Right atrium auricular region (tissue), 2 donors: ENCODE measurements at places on chromosomes 11 and 22. TPM values are rescaled to one million over a fixed set of nuclear protein-coding genes. Genes with fewer than 3 reads are reported as not detected.

- DNase-seq: no peak
Observed at GRCh38 chr11:1920128-1920908, 815 bp downstream of the TNNT3 start.

DNA sequence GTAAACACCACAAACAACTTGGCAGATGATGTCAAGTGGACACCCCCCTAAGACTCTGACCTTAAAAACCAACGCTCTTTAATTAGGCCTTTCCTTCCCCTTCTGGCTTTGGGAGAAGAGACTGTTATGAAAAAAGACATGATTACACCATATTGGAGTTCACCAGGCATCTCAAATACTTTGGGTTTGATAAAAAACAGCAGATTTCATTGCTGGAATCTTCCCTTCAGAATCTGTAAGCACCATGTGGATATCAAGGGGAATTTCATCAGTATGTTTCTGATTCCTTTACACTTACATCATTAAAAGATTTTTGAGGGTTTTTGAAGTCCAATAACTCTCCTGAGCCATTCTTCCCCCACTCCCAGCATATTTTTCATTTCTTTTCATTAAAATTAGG is 85.6 kb downstream of the KIRREL3 start:
- no peak for DNase-seq

GRCh38 chr11:104159356-104159755 is 4.6 kb downstream of the PDGFD start:
- no peak for DNase-seq

PYGM gene
- 17.8 TPM for total RNA-seq

DNA sequence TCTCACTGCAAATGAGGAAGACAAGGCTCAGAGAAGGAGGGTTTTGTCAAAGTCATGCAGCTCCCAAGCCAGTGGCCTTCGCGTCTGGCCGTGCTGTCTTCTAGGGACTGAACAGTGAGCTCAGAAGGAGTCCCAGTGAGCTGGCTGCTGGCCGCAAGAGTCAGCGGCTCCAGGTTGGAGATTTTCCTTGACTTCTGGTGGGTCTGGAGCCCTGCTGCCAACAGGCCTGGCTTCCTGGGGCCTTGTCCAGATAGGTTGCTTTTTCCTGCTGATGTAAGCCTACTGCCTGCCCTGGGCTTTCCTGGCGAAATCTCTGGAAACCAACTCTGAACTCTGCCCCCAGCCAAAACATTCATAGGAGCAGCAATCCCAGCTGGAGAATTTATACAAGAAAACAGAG is 272.7 kb upstream of the CADM1 start:
- peak; percentile 69 for DNase-seq

GRCh38 chr11:124586238-124586860 is 16.6 kb downstream of the OR8A1 start:
- DNase-seq: peak; percentile 69

SYT12 gene
- total RNA-seq: 0.59 TPM

GNG3 gene
- not detected for total RNA-seq

CTSW gene
- 0.39 TPM for total RNA-seq

C11orf86 gene
- not detected for total RNA-seq

- no peak for DNase-seq
Observed at GRCh38 chr11:117597071-117597470, 199.9 kb downstream of the DSCAML1 start.

DNA sequence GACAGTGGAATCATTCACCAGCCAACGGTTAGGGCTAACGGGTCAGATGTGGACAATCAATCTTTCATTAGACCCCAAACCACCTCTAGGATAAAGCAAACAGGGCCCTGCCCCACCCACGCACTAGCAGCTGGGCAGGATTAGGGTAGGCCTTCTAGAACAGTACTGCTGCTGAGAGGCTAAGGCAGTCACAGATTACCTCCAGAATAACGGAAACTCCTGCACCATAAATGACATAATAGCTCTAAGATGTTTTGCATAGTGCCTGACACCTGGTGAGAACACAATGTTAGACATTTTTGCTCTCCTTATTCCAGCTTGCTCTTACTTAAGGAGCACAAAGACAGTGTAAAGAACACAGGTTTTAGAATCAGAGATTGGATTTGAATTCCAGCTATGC is 1.8 kb downstream of the SYTL2 start:
- no peak for DNase-seq

DNA sequence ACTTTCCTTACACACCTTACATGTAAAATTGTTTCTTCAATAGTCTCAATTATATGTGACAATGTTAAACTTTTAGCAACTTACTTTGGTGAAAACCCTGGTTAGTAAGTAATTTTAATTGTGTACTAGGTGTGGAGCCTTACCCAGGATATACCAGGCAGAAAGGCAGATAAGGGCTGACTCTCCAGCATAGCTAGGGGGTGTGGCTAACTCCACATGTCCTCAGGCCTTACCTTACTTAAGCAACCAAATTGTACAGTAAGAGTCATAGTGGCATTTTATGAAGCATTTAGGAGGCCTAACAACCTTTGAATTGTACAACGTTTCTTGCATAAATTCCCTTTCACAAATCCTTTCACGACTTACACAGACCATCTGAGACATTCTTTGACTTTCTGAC is 118.2 kb upstream of the OR9Q1 start:
- DNase-seq: no peak

GRCh38 chr22:27318516-27318915 is 483.0 kb downstream of the MN1 start:
- no peak for DNase-seq

- DNase-seq: no peak
Observed at GRCh38 chr11:45666648-45667642, 1.5 kb upstream of the CHST1 start.

- DNase-seq: peak; percentile 98
Observed at GRCh38 chr11:34916015-34916842, at the start of the genes APIP and PDHX. Gene APIP (minus strand): TSS chr11:34916379. CDS start chr11:34916284, 95 bp downstream. Gene PDHX (plus strand): TSS chr11:34916618. CDS start chr11:34916656, 38 bp downstream.

DNA sequence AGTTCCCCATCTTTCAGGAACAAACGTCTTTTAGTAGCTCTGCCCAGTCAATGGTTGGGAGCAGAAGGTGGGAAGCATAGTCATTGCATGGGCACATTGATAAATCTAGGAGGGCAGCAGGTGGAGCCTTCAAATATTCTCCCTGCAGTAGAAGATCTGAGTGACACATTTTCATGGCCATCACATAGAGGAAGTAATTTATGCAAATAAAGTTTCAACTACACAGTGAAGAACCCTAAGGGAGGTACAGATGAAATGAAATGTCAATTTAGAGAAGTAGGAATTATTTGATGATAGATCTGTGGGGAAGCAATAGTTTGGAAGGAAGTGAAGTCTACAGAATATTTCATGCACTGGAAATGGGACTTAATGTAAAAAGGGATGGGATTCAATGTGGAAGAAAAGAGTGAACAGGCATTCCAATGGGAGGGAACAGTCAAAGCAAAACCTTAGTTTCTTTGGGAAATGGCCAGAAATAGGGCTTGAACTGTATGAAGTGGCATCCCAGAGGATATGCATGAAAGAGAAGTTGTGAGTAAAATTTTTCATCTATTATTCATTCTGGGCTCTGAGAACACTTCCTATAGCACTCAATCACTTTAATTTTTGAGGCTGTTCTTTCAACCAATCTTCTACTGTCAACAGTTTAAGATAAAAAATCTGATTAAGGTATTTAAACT is 256.2 kb upstream of the LUZP2 start:
- no peak for DNase-seq

GRCh38 chr11:130772266-130773227 is 143.7 kb downstream of the SNX19 start:
- no peak for DNase-seq

DNA sequence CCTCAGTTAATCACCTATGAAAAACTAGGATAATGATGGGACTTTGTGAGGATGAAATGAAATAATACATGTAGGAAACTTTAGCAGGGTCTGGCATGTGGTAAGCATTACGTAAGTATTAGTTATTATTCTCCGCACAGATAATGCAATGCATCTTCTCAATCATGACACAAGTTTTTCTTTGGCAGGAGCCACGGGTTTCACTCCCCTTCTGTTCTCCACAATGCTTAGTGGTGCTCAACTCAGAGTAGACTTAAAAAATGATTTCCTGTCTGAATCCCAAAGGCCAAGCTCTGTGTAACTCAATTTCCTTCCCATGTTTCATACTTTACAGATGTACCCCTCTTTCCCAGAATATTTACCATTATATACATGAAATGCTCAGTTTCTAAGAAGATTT is 82.9 kb downstream of the CCDC34 start:
- no peak for DNase-seq

DNA sequence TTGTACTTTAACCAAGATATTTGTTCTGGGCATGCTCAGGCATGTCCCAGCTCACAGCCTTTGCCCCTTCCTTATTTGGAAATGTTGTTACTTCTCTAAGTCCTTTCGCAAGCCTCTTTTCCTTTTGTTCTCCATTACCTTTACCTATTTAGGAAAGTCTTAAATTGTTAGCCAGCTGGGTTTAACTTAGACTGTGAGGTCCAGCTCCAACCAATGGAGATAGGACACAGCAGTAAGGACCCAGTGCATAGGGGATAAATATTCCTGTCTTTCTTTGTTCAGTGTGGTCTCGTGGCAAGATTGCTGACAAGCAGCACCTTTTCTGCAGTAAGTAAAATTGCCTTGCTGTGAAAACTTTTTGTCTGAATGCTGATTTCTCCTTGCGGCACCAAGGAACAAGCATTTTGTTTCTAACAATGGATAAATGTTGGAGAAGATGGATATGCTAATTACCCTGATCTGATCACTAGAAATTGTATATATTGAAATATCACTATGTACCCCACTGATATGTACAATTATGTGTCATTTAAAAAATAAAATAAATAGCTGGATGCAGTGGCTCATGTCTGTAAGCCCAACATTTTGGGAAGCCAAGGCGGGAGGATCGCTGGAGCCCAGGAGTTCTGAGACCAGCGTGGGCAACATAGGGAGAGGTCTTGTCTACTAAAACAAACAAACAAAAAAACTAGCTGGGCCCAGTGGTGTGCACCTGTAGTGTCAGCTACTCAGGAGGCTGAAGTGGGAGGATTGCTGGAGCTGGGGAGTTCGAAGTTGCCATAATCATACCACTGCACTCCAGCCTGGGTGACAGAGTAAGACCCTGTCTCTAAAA is 31.9 kb upstream of the FTH1 start:
- no peak for DNase-seq

DNA sequence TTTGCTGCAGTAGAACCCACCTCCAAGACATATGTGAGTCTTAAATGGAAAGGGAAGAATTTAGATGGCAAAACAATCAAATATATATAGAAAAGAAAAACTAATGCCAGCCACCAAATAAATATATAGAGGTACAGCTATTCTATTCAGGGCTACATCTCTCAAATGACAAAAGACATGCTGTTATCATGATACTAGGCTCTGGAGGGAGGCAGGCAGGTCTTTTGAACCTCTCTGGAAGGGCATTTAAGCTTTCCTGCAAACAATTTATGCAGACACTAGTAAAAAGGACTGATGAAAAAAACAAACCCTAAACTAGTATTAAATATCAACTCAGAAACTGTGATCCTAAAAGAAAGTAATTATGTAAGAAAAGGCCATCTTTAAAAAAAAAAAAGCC is 24.4 kb downstream of the UEVLD start:
- no peak for DNase-seq
